ENCODE measurements at places on chromosomes 5 and 9.

- no peaks in the 10 kb centered on the region for H3K27me3 ChIP-seq
- no peak overlapping the region for H3K4me3 ChIP-seq
Measured at GRCh38 chr9:134040176-134040565, 14.9 kb downstream of the BRD3OS start.

GRCh38 chr9:32939576-32939975 lies 61.9 kb downstream of the APTX start:
- H3K36me3 ChIP-seq: no peaks in the 10 kb centered on the region
- no peak for DNase-seq
- H3K4me3 ChIP-seq: no peak overlapping the region
- no peaks in the 10 kb centered on the region for H3K27me3 ChIP-seq

DNA sequence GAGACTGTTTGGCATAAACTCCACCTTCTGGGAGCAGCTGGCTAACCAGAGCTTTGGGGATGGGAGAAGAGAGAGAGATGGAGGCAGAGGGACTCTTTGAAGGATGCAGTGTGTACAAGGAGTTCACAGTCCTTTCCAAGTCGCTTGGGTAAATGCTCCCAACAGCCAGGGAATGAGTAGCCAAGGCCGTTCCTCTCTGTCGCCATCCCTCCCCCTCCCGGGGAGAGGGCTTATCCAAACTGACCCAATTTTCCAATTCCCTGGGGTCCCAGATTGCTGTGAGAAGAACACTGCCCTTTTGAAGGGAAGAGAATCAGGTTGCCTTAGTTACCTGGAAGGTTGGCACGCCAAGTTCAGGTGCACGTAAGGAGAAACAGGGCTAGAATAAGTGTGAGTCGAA lies 7.9 kb downstream of the WWC1 start:
- peak overlapping the region; percentile 87 for H3K27ac ChIP-seq
- H3K36me3 ChIP-seq: peaks cover 31% of the 10 kb centered on the region
- DNase-seq: no peak
- H3K27me3 ChIP-seq: no peaks in the 10 kb centered on the region

GRCh38 chr9:83267741-83268140 lies 204.8 kb upstream of the RASEF start:
- no peak overlapping the region for H3K4me3 ChIP-seq
- H3K4me1 ChIP-seq: no peaks in the 10 kb centered on the region
- DNase-seq: no peak
- H3K36me3 ChIP-seq: no peaks in the 10 kb centered on the region

GRCh38 chr5:81696418-81697397 lies 54.2 kb downstream of the SSBP2 start:
- no peaks in the 10 kb centered on the region for H3K4me1 ChIP-seq
- no peak overlapping the region for H3K27ac ChIP-seq
- H3K36me3 ChIP-seq: no peaks in the 10 kb centered on the region
- no peak for DNase-seq
- no peaks in the 10 kb centered on the region for H3K27me3 ChIP-seq

GRCh38 chr5:143413958-143414669 lies 10.6 kb upstream of the NR3C1 start:
- no peak for DNase-seq
- peaks cover 8% of the 10 kb centered on the region for H3K4me1 ChIP-seq
- H3K4me3 ChIP-seq: no peak overlapping the region
- no peaks in the 10 kb centered on the region for H3K36me3 ChIP-seq
- no peak overlapping the region for H3K27ac ChIP-seq

DNA sequence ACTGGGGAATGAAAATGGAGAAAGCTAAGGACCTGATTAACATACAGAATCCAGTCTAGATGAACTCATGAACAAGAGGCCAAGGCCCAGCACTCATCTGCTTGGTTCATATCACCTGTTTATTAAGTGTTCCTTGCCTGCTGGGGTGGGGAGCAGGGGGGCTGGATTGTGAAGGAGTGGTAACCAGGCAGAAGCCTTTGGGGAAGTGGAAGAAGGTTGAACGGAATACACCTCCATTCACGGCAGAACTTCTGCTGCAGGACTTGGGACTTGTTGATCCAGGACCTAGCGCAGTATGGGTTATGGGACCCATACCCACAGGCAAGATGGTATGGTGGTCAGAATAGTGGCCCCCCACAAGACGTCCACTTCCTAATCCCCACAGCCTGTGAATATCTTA lies 8.8 kb upstream of the SEPTIN8 start:
- H3K4me3 ChIP-seq: no peak overlapping the region
- H3K36me3 ChIP-seq: no peaks in the 10 kb centered on the region
- H3K27ac ChIP-seq: no peak overlapping the region
- H3K4me1 ChIP-seq: peaks cover 14% of the 10 kb centered on the region

Measured in RWPE2 (cell line).